ENCODE measurements at places on chromosomes 6 and 20. TPM values are rescaled to one million over a fixed set of nuclear protein-coding genes. Genes with fewer than 3 reads are reported as not detected.

GRCh38 chr6:166127624-166128472 lies 39.8 kb downstream of the TBXT start:
- no peak for DNase-seq

Gene GINS1
- total RNA-seq, result 4.9 TPM

DNA sequence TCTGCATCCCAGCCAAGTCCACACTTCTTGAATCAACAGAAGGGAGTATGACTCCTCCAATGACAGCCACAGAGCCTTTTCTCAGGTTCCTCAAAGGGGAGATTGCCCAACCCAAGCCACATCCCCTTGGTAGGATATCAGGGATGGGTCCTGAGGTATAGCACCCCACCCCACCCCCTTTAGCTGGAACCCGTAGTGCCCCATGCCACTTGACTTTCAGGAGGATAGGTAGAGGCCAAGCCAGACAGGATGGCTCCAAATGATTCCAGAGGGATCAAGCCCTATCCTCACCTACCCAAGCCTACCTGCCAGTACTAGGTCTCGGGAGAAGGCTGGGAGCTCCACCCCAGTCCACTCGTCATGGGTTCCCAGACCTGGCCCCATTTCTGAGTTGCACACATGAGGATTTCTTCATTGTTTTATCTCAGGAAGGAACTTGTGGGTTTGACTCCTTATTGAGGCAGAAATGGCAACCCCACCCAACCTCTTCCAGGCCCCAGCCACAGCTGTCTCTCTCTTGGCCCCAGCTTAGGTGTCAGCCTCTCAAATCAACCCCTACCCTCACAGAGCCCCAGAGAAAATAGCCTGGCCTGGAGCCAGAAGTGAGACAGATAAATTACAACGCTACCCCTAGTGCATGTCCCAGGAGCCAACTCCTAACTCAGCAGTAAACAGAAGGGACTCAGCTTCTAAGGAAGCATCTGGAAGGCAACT lies 3.6 kb downstream of the CCND3 start:
- DNase-seq, result no peak

Gene TRIM40
- total RNA-seq, result not detected

Gene INSM1
- total RNA-seq, result not detected

Gene EFCAB8
- total RNA-seq, result 0.51 TPM

Gene CPNE5
- not detected for total RNA-seq

- DNase-seq, result peak; percentile 44
Observed at GRCh38 chr20:37381621-37382471, 35.9 kb downstream of the SRC start.

- no peak for DNase-seq
Observed at GRCh38 chr6:136114661-136115060, 135.4 kb downstream of the MTFR2 start.

DNA sequence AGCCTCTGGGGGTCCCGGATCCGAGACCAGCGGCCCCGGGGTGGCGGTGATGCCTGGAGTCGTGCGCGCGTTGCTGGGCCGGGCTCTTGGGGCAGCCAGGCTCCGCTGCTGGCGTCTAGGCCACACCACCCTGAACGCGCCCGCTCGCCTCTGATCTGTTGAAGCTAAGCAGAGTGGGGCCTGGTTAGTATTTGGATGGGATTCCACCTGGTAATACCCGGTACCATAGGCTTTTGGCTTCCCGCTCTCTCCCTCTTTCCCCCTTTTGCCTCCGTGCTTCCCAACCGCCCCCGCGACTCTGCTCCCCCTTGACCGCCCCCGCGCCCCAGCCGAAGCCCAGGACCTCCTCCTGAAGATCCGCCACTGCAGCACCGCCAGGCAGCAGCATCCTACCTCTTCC lies 1383.5 kb upstream of the DEFB115 start:
- DNase-seq, result peak; percentile 100

DNA sequence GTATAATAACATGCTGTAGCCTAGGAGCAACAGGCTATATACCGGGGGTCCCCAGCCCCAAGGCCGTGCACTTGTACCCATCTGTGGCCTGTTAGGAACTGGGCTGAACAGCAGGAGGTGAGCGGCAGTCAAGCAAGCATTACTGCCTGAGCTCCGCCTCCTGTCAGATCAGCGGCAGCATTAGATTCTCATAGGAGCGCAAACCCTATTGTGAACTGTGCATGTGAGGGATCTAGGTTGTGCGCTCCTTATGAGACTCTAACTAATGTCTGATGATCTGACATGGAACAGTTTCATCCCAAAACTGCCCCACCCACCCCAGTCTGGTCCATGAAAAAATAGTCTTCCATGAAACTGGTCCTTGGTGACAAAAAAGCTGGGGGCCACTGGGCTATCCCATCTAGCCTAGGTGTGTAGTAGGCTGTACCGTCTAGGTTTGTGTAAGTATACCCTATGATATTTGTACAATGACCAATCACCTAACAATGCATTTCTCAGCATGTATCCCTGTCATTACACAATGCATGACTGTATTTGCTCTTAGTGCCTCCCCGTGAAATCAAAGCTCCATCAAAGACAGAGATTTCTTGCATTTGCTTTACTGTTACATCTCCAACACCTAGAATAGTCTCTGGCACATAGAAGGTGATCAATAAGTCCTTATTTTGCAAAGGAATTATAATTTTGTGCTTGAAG lies 30.8 kb downstream of the NHSL1 start:
- no peak for DNase-seq

DNA sequence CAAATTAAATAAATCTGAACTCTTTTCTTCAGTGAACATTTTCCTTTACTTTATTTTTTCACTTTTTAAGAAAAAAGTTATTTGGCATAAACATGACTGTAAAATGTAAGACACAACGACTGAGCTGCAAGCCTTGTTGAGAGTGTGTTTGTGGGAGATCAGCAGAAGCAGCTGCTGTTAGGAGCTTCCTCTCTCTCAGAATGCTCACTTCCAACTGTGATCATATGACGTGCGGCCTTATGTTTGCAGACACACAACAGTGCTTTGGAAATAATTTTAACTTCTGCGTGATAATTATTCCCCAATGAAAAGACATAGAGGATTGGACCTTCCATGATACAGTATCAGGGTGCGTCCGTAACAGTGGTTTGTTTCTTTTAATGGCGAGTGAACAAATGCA lies 104.0 kb downstream of the ARHGAP18 start:
- DNase-seq, result no peak

Gene LY6G6F
- not detected for total RNA-seq

DNA sequence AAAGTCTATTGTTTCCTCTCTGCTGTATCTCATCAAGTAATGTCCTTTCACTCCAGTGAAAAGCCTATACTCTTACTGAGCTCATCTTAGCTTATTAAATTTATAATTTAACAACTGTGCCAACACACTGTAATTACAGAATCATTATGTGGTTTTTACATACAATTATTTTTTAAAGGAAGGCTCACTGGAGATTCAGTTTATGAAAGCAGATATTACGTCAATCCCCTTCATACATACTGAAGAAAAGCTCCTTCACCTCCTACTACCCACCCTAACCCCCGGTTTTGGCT lies 28.1 kb downstream of the ARHGAP18 start:
- DNase-seq, result no peak

DNA sequence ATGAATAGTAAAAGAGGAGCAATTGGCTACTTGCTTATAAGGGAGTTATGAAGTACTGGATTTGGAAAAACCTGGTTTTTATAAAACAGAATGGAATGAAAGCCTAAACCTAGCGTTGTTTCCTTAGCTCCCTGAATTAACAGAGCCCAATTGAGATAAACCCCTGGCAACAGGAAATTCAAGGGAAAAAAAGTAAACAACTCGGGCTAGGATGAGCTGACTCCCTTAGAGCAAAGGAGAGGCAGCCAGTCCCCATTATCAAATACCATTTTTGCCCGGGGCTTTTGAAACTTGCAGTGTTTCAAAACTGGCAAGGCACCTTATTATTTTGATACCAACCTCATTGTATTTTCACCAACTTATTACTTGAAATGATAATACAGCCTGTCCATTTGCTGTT lies 587.5 kb downstream of the CD109 start:
- no peak for DNase-seq
